GM23248 (cell line): ENCODE measurements at places on chromosomes 4 and X.
A peak's percentile ranks its signal among the peaks of the same experiment; 100 is the strongest.

GRCh38 chrX:107978707-107979307 lies 3.4 kb downstream of the TEX13B start:
- DNase-seq, result peak; percentile 49
- no peak overlapping the region for H3K27ac ChIP-seq
- no peaks in the 10 kb centered on the region for H3K36me3 ChIP-seq
- no peaks in the 10 kb centered on the region for H3K27me3 ChIP-seq
- no peaks in the 10 kb centered on the region for H3K4me1 ChIP-seq

- peaks cover 2% of the 10 kb centered on the region; the same call in 1 of the 2 replicates for H3K4me1 ChIP-seq
- H3K36me3 ChIP-seq, result no peaks in the 10 kb centered on the region
- DNase-seq, result peak; percentile 12
- no peak overlapping the region for H3K27ac ChIP-seq
- 0 out of 2 replicates have a peak, but pooled peaks cover 11% of the 10 kb centered on the region for H3K27me3 ChIP-seq
Observed at GRCh38 chr4:87659247-87659931, 9.3 kb downstream of the DMP1 start.

GRCh38 chrX:107968623-107969022 lies 13.5 kb downstream of the TEX13B start:
- H3K4me3 ChIP-seq, result no peak overlapping the region
- no peaks in the 10 kb centered on the region for H3K27me3 ChIP-seq
- H3K4me1 ChIP-seq, result no peaks in the 10 kb centered on the region
- no peak overlapping the region for H3K27ac ChIP-seq
- no peak for DNase-seq

DNA sequence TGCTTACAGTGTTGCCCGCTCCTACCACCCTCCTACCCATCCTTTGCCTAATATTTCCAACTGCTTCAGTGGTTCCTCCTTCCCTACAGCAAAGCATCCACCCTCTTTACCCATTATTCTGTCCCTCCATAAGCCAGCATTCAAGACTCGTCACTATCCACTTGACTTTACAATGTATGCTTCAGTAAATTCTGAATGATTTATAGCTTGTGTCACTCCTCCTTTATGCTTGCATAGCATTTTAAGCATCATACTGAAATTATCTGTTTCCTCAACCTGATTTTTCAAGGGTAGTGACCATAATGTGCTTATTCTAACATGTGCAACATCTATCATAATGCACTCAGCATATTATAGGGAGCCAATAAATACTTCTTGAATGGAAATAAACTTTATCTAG lies 365.5 kb downstream of the RAB28 start:
- DNase-seq, result no peak
- H3K27me3 ChIP-seq, result no peaks in the 10 kb centered on the region
- H3K4me1 ChIP-seq, result no peaks in the 10 kb centered on the region
- no peak overlapping the region for H3K4me3 ChIP-seq

GRCh38 chrX:13271511-13271910 lies 48.3 kb downstream of the ATXN3L start:
- no peak overlapping the region for H3K4me3 ChIP-seq
- no peaks in the 10 kb centered on the region for H3K36me3 ChIP-seq
- no peak overlapping the region for H3K27ac ChIP-seq
- no peak for DNase-seq
